ENCODE measurements at places on chromosomes 5 and 9.

DNA sequence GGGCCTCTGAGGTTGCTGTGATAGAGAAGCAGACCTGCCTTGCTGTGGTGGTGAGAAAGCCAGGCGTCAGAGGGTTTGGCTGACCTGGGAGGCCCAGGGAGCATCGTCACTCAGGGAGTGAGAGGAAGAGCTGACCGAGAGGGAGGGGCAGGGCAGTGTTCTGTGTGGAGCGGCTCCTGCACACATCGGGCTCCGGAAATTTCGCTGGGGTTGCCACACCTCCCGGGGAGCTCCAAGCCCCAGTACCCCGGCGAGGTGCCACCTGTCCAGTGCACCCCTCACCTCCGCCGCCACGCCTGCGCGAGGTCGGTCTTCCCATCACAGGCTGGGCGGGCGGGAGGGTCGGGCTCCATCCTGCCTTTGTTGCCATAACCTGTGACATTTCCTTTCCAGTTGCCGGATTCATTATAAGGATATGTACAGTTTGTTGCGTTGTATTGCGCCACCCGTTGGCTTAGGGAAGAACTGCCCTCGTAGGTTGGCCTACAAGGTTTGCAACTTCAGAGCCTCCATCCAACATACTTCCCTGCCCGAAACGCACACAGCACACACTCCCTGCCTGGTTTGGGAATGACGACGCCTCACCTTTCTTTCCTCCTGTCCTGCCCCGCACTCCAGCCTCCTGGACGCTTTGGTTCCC lies 223.2 kb downstream of the CACNA1B start:
- no peak for DNase-seq

DNA sequence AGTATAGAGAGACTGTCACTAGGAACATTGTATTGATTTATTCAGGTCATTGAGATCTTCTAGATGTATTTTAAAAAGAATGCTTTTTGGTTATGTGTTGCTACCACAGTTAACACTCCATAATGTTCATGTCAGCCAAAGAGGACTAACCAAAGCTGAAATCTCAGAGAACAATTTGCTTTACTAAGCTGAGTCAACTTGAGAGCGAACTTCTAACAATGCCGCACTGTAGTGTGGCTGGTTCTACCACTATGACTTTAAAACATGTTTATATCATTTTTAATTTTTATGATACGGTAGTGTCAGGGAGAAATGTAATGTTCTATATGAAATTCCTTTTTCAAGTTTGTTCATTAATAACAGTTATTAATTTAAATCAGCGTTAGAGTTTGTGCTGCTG lies 42.1 kb downstream of the GALNT12 start:
- no peak for DNase-seq

- DNase-seq: no peak
These were observed 294.5 kb upstream of the TAS2R1 start for GRCh38 chr5:9924614-9925013.

GRCh38 chr5:115317320-115317719 lies 20.9 kb upstream of the CCDC112 start:
- DNase-seq: no peak

- DNase-seq: no peak
These were observed 86.5 kb downstream of the HMCN2 start for GRCh38 chr9:130352081-130352480.

DNA sequence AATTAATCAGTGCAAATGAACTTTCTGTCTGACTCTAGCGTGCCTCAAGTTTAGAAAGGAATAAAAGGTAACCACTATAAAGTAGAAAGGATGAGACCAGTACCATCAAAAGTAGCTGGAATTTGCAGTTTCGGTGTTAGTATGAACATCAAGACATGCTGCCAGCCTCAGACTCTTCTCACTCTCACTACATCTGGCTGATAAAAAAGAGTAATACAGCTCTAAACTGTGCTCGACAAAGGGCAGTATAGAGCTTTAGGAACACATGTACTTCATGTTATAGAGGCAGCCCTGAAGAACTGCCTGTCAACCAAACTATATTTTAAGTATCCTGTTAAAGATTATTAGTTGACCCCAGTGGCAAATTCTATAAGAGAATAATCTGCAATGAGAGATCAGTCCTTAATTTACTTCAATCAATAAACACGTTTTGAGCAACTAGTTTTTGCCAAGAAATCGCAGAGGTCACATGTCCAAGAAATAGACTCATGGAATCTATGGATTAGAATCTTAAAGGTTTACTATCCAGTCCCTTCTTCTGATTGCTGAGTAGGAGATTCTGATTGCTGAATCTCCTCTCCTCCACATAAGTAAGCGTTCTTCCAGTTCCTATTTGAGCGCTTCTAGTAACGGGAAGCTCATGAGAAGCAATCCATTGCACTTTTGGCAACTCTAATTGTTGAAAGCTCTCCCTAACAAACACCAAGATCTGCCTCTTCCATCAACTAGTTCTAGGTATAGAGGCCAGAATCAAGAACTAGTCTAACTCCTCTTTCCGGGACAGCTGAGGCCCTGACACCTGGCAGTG lies 941 bp downstream of the XPA start:
- DNase-seq: no peak

DNA sequence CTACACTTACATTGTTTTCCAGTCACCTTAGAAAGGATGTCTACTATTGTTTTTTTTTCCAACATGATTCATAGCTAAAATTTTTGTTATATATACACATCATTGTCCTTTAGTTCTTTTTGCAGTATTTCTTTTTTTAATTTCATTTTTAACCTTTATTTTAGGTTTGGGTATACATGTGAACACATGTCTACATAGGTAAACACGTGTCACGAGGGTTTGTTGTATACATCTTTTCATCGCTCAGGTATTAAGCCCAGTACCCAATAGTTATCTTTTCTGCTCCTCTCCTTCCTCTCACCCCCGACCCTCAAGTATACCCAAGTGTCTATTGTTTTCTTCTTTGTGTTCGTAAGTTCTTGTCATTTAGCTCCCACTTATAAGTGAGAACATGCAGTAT lies 19.0 kb downstream of the IFNA5 start:
- DNase-seq: no peak

GRCh38 chr9:36503172-36504088 lies 69.3 kb upstream of the MELK start:
- no peak for DNase-seq

DNA sequence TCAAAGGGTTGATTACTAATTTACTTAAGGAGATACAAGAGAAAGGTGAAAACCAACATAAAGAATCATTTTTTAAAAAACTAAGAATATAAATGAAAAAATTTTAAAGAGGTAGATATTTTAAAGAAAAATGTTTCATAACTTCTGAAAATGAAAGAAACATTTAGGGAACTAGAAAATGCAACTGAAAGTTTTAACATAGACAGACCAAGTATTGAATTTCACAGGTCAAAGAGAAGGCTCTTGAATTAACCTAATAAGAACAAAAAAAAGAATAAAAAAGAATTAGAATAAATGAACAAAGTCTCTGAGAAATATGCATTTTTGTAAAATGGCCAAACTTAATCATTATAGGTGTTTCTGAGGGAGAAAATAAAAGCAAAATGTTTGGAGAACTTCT lies 16.1 kb upstream of the FAM174A start:
- DNase-seq: no peak

GRCh38 chr5:65061250-65061973 lies 292.7 kb downstream of the CWC27 start:
- DNase-seq: no peak

DNA sequence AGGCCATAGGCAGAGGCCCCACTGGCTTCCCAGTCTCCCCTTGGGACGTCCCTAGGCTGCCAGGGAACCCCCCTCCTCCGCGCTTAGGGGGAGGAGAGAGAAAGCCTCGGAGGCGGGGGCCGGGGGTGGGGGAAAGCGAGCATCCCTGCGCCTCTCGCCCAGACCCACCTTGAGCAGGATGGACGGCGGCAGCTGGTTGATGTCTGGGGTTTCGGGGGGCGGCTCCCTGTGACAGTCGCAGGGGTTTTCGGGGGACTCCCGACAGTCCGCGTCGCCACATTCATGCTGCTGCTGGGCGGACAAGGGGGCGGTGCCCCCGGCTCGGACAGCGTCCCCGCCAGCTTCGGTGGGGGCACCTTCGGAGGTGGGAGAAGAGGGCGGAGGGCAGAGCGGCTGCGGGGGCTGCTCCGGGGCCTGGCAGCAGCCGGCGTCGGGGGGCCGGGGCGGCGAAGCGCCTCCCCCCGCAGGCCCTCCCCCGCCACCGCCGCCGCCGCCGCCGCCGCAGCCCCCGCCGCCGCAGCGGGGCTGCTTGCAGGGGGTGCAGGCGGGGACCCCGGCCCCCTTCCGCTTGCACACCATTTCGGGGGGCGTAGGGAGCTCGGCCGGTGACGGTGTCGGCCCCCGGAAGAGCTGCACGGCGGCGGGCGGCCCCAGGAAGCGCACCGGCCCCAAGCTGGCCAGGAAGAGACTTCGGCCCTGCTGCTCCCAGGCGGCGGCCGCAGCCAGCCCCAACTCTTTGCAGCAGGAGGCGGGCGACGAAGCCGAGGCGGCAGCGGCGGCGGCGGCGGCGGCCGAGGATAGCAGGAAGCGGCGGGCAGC lies 1.2 kb downstream of the FBXL17 start:
- DNase-seq: peak; percentile 22

- DNase-seq: no peak
These were observed 489.6 kb downstream of the MAN2A1 start for GRCh38 chr5:110179321-110179720.

DNA sequence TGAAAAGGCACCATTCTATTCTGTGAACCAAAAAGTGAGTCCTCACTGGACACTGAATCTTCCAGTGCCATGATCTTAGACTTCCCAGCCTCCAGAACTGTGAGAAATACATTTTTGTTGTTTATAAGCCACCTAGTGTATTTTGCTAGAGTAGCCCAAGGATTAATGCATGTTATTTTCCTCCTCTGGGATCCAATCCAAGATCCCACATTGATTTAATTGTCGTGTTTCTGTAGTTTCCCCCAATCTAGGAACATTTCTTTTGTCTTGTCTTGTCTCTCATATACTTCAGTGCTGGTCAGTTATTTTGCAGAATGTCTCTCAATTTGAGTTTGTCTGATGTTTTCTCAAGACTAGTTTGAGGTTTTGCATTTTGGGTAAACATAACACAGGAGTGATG lies 36.4 kb downstream of the GDNF start:
- DNase-seq: no peak

GRCh38 chr9:83334320-83334719 lies 203.9 kb downstream of the FRMD3 start:
- peak; percentile 23 for DNase-seq

DNA sequence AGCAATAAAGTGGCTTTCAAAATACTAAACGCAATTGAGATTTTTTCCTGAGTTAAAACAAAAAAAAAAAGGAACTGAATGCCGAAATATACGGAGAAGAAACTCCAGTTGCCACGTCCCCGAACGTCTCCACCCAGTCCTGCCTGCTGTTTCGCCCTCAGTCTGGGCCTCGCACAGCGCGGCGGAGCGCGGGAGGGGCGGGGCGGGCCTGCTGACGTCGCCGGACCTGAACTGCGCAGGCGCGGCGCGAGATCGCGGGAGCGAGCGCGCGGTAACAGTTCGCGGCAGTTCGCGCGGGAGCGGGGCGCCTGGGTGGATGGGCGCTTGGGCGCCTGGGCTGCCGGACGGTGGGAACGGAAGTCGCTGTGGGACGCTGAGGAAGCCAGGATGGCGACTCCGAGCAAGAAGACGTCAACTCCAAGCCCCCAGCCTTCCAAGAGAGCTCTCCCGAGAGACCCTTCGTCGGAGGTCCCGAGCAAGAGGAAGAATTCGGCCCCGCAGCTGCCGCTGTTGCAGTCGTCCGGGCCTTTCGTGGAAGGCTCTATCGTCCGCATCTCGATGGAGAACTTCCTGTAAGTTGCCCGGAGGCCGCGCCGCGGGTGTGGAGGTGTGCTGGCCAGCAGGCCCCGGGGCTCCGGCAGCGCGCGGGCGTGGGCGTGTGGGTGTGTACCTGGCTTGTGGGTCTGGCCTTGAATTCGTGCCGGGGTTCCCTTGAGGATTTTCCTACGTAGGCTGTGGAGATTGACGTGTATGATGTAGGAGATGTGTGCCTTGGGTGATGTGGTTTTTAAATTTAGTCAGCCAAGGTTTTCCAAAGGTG lies at the start of gene SMC5:
Gene SMC5, plus strand, starts transcription at position 287 of the 820 bp plus-strand sequence. Its CDS starts 101 bp downstream, at position 388.
- peak; percentile 69 for DNase-seq

DNA sequence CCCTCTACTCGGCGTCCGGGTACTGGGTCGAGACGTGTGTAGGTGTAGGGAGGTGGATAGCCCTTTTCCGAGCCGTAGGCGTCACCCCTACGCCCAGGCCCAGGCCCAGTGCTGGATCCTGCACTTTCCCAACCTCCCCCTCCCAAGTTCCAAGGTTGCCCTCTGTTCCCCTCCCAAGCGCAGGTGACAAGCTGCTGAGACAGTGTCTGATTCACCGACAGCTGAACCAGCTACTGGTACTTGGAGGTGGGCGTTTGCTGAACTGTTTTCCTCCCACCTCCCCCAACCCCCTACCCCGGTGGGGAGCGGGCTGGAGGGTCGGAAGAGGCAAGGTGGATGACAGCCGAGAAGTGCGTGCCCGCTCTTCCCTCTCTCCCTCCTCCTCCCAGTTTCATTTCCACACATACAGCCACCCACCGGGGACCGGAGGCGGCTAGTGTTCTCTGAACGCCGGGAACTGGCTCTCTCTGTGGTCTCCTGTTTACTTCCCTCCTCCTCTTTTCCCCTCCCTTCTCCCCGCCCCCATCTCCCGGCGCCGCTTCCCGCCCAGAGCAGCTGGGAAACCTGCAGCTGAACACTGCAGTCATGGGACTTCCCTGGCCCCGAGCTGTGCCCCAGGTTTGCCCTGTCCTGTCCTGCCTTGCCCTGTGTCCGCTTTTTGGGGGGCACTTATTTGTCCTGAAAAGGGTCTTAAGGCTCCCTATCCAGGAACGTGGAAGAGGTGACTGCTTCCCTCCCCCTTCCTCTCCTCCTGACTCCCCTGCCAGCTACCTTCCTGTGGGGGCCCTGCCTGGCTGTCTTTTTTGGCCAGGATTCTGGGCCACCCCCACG lies 6.2 kb upstream of the KLF9 start:
- peak; percentile 75 for DNase-seq

Measured in HuH-7.5 (cell line).